Peyer's patch (tissue), 4 donors: ENCODE measurements at places on chromosomes 3 and 15. TPM values are rescaled to one million over a fixed set of nuclear protein-coding genes. Genes with fewer than 3 reads are reported as not detected.

Gene FHIT
- total RNA-seq: 16.5 TPM

Gene TTLL13
- total RNA-seq: not detected

Gene PXYLP1
- 34.0 TPM for total RNA-seq

Gene HEXA
- 67.4 TPM for total RNA-seq

Gene DNAH12
- not detected for total RNA-seq

Gene ARPIN
- total RNA-seq: 46.9 TPM

Gene TNFAIP8L3
- total RNA-seq: 5.8 TPM

Gene LEKR1
- total RNA-seq: 9.1 TPM

Gene LYZL4
- not detected for total RNA-seq
